Stromal cell of bone marrow (primary cell): ENCODE measurements at places on chromosomes 12 and 14.

- DNase-seq, result no peak
Measured at GRCh38 chr14:71891185-71891584, 41.0 kb upstream of the RGS6 start.

- no peak for DNase-seq
Measured at GRCh38 chr14:105891221-105891602, 364.8 kb downstream of the TMEM121 start.

- DNase-seq, result no peak
Measured at GRCh38 chr14:63474111-63474510, 69.1 kb downstream of the PPP2R5E start.

- no peak for DNase-seq
Measured at GRCh38 chr14:24665440-24665991, 31.5 kb upstream of the GZMB start.

- DNase-seq, result peak; percentile 51
Measured at GRCh38 chr12:29187756-29188155, 38.7 kb downstream of the FAR2 start.

DNA sequence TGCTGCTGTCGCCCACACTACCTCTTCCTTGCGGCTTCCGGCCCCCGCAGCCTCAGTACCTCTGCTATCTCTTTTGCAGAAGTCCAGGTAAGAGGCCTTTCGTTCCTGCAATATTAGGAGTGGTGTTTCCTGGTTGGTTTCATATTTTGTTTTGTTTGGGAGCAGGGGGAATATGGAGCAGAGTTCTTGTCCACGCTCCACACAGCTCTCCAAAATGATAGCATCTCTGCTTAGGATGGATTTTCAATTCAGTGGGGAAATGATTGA lies 768 bp downstream of the OXA1L start:
- no peak for DNase-seq

- no peak for DNase-seq
Measured at GRCh38 chr12:113183030-113183589, 2.2 kb downstream of the DDX54 start.

GRCh38 chr14:24307575-24308341 lies at the start of gene CIDEB:
Gene CIDEB, minus strand, starts transcription at chr14:24307977. Its CDS starts 119 bp downstream, at chr14:24307858.
- DNase-seq, result no peak

DNA sequence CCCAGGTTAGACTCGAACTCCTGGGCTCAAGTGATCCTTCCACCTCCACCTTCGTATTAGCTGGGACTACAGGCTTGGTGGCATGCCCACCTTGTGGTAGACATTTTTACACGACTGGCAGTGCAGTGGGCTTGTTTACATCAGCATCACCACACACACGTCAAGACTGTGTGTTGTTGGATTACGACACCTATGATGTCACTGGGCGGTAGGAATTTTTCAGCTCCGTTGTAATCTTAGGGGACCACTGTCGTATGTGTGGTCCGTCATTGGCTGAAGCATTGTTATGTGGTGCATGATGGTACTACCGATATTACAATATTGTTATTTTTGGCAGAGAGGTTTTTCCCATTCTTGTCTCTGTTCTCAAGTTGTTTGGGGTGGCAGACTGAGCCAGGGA lies 50.7 kb downstream of the TSPAN9 start:
- no peak for DNase-seq

DNA sequence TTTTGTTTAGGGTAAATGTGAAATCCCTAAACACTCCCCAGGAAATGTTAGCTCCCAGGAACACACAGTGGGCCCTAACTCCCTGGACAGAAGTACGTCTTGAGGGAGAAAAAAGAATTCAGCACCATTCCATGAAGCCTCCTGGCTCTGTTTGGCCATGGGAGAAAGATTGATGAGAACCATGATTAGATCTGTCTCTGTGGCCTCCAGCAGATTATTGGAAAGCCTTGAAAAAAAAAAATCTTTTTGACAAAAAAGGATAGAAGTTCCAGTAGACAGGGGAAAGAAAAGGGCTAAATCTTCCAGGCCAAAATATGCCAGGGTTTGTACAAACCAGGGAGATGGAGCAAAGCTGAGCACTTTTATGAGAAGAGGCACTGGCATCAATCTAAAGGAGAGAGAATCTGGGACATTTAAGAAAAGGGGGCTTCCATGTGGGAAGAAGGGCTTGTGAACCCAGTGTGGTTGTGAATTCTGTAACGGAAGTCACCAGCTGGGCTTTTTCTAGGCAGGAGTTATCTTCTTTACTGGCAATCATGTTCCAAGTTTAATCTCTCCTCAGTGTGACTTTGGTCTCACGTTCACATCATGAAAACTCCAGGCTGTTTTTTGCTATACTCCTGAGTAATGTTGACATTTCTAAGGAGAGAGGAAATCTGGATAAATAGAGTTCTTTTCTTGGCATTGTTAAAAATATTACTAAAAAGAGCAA lies 426.7 kb downstream of the RAD51B start:
- DNase-seq, result no peak

DNA sequence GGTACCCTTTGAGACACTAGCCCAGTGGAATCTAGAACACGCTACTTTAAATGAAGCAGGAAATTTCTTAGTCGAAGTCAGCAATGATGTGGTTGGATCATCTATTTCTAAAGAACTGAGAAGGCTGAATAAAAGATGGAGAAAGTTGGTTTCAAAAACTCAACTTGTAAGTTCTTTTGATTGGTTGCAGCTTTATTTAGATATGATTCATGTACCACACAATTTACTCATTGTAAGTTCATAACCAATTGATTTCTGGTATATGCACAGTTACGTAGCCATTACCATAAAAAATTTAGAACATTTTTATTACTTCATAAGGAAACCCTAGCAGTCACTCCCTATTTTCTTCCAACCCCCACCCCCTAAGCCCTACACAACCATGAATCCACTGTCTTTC lies 129.8 kb downstream of the SYNE2 start:
- no peak for DNase-seq

GRCh38 chr12:47277972-47278448 lies 198.3 kb upstream of the AMIGO2 start:
- DNase-seq, result peak; percentile 78

DNA sequence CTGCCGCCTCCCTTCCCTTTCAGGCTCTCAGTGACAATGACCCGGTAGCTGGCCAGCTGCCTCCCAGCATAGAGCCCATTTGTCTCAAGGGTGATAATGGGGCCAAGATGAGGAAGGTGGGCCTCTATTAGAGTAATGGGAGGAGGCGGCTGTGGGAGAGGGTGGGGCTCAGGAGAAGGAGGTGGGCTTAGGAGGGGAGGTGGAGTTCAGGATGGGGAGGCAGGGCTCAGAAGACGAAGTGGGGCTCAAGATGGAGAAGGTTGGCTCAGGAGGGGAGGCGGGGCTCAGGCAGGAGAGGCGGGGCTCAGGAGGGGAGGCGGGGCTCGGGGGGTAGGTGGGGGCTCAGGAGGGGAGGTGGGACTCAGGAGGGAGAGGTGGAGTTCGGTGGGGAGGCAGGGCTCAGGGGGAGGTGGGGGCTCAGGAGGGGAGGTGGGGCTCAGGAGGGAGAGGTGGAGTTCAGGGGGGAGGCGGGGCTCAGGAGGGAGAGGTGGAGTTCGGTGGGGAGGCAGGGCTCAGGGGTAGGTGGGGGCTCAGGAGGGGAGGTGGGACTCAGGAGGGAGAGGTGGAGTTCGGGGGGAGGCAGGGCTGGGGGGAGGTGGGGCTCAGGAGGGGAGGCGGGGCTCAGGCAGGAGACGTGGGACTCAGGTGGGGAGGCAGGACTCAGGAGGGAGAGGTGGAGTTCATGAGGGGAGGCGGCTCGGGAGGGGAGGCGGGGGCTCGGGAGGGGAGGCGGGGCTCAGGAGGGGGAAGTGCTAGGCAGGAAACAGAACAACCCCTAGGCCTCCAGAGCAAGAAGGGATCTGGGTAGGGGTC lies 36.8 kb downstream of the IQSEC3 start:
- no peak for DNase-seq

DNA sequence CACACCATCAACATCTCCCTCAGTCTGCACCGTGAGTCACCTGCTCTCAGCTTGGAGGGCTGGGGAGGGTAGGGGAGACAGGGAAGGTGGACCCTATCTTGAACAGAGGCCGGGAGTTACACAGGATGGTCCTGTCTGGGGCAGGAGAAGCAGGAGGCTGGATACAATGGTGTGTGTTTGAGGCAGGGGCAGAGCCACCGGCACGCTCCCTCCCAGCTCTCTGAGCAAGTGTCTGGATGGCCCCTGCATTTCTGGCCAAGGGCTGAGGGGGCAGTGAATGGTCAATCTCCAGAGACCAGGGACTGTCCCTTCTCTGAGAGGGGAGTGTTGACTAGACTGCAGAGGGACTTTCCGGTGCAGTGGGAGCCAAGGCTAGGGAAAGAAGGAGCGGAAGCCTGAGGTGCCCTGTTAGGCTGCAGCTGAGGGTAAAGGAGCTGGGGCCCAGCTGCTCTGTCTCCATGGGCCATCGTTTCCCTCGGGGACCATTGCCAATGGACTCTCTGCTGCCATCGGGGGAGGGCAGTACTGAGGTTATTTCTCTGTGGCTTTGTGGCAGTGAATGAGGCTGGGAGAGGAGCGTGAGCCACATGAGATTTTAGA lies 1.9 kb downstream of the LRP1-AS start:
- DNase-seq, result no peak

GRCh38 chr12:27987331-27987730 lies 14.8 kb upstream of the PTHLH start:
- DNase-seq, result no peak

- DNase-seq, result no peak
Measured at GRCh38 chr12:89863968-89864367, 155.3 kb upstream of the ATP2B1 start.

GRCh38 chr12:20289520-20289919 lies 78.8 kb upstream of the PDE3A start:
- no peak for DNase-seq

DNA sequence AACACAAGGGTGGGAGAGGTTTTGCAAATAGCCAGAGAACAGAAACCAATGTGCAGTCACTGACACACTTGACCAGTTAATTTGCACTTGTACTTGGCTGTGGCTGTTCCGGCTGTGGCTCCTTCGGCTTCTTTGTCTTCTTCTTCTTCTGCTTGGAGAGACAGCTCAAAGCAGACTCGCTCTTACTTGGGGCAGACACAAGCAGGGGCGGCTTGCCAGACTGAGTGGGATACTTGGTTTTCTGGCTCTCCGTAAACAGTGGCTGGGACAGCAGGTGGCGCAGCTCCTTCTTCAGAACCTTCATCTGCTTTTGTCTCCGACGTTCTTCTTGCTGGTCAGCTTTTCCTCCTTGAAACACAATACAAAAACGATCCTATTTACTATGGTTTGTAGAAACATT lies 25.0 kb downstream of the OTUB2 start:
- DNase-seq, result peak; percentile 16

DNA sequence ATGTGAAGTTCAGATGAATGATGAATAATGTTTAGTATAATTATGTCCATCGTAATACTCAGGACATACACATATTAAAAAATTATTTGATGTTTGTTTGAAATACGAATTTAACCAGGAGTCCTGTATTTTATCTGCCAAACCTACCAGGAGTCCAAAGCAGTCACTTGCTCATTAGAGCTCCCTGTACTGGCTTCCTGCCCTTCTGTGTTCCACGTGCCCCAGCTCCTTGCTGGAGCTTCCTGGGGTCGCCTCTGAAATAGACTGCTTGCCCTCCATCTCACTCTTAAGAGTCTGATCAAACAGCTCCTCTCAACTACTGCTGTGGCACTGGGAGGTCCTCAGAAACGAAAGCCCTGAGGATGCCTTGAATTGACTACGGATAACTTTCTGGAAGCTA lies 87.3 kb upstream of the DHRS4 start:
- DNase-seq, result no peak
